ENCODE measurements at places on chromosomes 5 and 9.

DNA sequence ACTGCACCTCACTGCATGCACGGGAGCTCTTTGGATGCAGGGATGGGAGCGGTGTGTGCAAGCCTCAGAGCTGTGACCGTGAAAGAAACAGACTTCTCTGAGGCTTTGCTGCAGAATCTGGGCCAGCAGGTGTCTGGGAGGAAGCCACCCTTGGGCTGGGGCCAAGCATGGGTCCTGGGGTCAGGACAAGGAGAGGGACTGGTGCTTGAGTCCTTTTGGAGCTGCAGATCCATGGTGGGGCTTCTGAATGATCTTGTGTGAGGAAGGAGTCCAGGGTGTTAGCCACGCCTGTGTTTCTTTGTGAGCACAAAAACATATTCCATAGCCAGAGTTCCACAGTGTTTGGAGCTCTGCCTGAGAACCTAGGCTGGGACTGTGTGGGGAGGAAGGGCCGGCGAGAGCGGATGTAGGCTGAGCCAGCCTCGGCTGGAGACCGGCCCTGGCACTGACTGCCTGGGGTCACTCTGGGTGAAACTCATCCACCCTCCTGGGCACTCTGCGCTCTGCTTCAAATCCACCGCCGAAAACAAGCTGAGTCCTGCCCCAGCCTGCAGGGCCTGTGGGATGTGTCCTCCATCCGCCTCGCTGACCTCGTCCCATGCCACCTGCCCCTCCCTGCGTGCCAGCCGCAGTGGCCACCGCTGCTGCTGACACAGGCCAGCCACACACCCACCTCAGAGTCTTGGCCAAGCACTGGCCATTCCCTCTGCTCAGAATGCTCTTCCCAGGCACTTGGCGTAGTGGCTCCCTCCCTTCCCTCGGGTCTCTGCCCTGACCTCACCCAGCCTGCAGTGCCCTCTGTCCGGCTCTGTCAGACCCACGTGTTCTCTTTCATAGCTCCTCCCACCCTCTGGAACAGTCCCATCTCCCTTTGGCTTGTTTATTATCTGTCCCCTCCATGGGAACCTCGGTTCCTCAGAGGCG, 26.7 kb downstream of the ERGIC1 start:
- no peak for DNase-seq

- no peak for DNase-seq
These were observed 410.2 kb downstream of the ACTL7B start for GRCh38 chr9:108445431-108446071.

DNA sequence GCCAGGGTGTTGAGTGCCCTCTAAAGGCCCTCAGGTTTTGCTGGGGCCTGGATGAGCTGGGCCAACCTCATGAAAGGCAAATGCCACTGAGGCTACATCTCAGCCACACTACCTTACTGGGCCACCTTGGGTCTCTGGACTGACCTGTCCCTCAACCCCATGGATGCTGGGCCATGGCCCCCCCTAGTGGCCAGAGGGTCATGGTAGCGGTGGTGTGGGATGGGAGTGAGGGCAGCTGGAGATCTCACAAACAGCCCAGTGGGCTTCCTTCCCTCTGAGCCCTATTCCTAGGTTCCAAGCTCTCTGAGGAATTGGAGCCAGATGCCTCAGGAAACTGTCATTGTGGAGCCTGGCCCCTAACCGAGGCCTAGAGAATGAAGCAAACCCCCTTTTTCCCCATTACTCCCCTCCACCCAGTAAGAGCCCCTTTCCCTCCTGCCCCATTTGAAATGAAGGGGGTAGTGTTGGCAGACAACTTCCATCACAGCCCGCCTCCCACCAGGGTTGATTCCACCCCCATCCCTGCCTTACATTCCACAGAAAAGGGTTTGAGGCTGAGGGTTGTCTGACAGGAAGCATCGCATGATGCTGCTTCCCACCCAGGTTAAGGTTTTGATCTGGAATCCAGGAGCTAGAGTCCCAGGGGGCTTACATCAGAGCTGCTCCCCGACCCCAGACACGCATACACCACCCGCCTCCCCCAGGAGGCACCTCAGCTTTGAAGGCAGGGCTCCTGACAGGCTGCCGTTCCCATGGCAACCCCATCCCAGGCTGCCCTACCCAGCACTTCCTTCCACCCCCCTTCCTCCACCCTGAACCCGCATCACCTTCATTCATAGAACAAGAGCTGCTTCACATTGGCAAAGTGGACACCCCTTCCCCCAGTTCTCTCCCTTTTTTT, 63.9 kb downstream of the PCDH1 start:
- peak; percentile 31 for DNase-seq

DNA sequence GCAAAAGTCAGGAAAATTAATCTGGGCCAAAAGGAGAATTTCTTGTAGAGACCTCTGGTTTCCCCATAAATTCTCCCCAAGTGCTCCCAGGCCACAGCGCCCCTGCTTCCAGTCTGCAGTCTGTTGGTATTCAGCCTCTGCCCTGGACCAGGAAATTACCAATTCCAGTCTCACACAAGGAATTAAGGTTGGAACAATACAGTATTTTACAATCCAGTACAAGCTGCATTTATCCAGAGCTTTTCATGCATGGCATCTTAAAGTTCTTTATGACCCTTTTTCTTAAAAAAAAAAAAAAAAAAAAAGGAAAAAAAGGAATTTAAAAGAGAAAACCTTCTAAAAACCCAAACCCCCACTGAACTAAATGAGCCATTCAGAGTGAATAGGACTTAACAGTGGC, 139.6 kb upstream of the RANBP3L start:
- no peak for DNase-seq

DNA sequence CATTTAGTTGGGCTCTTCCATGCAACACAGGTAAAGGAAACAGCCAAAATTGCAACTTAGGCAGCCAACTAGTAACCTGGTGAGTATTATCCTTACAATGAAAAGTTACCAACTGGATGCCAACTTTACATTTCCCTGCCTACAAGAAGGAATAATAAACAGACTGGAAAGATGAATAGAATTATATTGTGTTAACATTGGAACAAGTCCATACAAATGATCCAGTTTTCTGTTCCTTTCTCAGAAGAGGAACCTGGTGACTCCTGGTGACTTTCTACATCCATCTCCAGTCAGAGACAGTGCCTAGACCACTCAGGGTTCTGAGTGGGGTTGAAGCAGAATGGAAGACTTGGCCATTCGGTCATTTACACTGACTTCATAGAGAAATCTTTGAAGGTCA, 20.6 kb downstream of the MARCHF3 start:
- DNase-seq, result no peak

GRCh38 chr5:73392775-73393174, 55.8 kb downstream of the FOXD1 start:
- DNase-seq, result no peak

DNA sequence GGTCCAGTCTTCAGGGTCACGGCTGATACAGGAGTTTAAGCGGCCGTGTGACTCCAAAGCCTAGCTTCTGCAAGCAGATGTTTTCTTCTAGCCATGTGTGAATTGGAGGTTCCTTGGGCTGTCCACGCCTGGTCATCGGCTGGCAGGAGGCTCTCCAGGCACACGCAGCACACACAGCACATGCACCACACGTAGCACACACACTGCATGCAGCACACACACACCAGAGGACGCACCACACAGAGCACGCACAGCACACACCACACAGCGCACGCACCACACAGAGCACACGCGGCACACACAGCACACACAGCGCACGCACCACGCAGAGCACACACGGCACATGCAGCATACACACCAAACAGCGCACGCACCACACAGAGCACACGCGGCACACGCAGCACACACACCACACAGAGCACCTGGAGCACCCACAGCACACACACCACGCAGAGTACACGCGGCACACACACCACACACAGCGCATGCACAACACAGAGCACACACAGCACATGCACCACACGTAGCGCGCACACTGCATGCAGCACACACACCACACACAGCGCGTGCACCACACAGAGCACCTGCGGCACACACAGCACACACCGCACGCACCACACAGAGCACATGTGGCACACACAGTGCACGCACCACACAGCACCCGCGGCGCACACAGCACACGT, 234.3 kb downstream of the FANCC start:
- no peak for DNase-seq

GRCh38 chr9:86052556-86053468, 46.5 kb downstream of the GOLM1 start:
- no peak for DNase-seq

DNA sequence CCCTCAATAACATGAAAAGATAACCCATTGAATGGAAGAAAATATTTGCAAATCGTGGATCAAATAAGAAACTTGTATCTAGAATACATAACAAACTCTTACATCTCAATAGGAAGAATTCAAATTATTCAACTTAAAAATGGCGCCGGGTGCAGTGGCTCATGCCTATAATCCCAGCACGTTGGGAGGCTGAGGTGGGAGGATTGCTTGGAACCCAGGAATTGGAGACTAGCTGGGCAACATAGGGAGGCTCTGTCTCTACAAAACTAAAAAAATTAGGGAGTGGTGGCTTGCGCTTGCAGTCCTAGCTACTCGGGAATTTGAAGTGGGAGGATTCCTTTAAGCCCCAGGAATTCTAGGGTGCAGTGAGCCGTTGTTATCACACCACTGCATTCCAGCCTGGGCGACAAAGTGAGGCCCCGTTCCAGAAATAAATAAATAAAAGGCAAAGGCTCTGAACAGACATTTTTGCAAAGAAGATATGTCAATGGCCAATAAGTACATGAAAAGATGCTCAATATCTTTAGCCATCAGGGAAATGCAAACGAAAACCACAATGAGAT, 21.5 kb upstream of the TBC1D2 start:
- DNase-seq, result no peak

DNA sequence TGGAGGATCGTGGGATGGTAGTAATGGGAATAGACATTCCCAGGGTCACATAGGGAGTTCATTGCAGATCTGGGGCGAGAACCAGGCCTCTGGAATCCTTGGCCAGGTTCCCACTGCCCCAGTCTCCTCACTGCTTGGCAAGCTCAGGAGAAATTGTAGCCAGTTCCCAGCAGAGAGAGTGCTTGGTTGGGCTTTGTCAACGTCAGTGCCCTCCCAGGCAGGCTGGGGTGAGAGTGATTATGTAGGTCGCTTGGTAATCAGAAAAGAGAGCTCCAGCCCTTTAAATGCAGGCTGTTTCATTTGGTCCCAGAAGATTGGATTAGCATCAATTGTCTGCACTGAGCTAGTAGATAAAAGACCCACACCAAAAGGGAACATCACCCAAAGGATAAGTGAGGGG, 51.8 kb upstream of the GALNT10 start:
- DNase-seq, result no peak

- peak; percentile 50 for DNase-seq
These were observed 31.7 kb upstream of the ZBTB43 start for GRCh38 chr9:126773004-126773607.

GRCh38 chr5:123441408-123441807, 18.2 kb upstream of the CEP120 start:
- no peak for DNase-seq

- no peak for DNase-seq
These were observed 919.5 kb downstream of the DTWD2 start for GRCh38 chr5:118068886-118069285.

- DNase-seq, result peak; percentile 45
These were observed 311.5 kb downstream of the EFNA5 start for GRCh38 chr5:107359033-107359915.

- DNase-seq, result no peak
These were observed 157.5 kb downstream of the ENC1 start for GRCh38 chr5:74482990-74483389.

DNA sequence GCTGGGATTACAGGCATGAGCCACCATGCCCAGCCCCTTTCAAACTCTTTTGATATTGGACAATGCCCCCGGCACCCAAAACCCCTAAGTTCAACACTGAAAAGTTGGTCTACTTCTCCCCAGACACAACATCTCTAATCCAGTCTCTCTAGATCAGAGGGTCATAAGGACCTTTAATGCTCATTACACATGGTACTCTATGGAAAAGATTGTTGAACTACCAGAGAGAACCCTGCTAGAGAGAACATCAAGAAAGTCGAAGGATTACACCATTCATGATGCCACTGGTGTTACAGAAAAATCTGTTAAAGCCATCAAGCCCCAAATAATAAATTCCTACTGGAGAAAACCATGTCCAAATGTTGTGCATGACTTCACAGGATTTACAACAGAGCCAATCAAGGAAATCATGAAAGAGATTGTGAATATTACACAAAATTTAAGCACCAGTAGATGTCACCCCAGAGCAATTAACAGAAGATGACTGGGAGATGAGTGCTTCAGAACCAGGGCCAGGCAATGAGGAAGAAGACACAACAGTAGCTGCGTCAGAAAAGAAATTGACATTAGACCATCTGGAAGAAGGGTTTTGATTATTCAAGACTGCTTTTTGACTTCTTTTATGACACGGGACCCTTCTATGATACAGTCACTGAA, 28.3 kb upstream of the NIPAL4 start:
- no peak for DNase-seq

- no peak for DNase-seq
These were observed 242.1 kb downstream of the HSPA4 start for GRCh38 chr5:133293960-133294359.

GRCh38 chr9:30630459-30630858, 1754.0 kb upstream of the ACO1 start:
- no peak for DNase-seq

DNA sequence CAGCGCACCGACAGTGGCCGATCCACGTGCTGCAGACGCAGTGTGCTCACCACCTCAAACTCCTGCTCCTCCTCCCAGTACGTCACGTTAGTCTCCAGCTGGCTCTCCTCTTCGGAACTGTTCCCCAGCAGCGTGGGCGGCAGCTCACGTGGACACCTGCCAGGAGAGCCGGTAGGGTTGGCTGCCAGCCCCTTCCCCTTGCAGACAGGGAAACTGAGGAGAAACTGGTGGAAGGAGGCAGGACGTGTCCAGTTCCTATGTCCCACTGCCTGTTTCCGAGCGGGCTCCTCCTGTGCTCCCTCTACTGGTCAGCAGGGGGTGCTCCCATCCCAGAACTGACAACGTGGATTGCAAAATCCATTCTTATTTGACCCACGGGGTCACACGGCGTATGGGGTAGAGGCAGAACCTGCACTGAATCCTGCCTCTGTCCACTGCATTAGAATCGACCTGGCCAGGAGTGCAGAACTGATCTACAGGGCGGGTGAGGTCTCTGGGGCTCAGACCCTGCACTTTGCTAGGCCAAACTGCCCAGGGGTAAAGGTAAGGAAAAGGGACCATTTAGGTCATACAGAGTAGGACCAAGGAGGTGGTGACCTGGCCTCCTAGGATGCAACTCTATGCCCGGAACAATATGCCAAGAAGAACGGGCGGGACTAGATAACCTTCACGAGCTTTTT, 25.7 kb downstream of the PDGFRB start:
- DNase-seq, result peak; percentile 8

GRCh38 chr5:111069839-111070238, 1.7 kb upstream of the TSLP start:
- DNase-seq, result no peak

GRCh38 chr9:10366171-10366779, 246.5 kb downstream of the PTPRD start:
- DNase-seq, result peak; percentile 66

GRCh38 chr5:57036761-57037160, 84.8 kb upstream of the MIER3 start:
- DNase-seq, result peak; percentile 7

- DNase-seq, result no peak
These were observed 160.9 kb upstream of the SLC30A5 start for GRCh38 chr5:68932830-68933434.

DNA sequence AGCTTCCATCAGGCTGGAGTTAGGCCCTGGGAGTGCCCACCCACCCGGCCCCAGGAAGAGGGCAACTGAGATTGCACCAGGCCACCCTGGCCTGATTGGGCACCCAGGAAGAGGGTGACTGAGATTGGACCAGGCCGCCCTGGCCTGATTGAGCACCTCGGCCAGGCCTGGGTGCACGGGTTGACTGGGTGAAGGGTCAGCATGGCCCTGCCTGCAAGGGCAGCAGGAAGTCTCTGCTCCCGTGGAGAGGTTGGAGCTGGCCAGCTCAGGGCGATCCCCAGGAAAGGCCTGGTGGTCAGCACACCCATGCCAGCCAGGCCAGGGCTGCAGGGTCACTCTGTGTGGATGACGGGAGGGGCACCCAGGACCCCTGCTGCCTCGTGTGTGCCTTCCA, 11.8 kb downstream of the ADAMTSL2 start:
- DNase-seq, result no peak
